ENCODE measurements at places on chromosomes 6 and 20. TPM values are rescaled to one million over a fixed set of nuclear protein-coding genes. Genes with fewer than 3 reads are reported as not detected.
A peak's percentile ranks its signal among the peaks of the same experiment; 100 is the strongest.

Gene RIN2
- total RNA-seq: 43.9 TPM

Gene CBFA2T2
- 8.3 TPM for total RNA-seq

Gene NRN1
- 18.1 TPM for total RNA-seq

Gene BPIFB1
- not detected for total RNA-seq

- DNase-seq: no peak
Measured at GRCh38 chr6:116536216-116536621, 9.3 kb downstream of the TRAPPC3L start.

- DNase-seq: no peak
Measured at GRCh38 chr6:3870528-3870925, 21.4 kb downstream of the FAM50B start.

DNA sequence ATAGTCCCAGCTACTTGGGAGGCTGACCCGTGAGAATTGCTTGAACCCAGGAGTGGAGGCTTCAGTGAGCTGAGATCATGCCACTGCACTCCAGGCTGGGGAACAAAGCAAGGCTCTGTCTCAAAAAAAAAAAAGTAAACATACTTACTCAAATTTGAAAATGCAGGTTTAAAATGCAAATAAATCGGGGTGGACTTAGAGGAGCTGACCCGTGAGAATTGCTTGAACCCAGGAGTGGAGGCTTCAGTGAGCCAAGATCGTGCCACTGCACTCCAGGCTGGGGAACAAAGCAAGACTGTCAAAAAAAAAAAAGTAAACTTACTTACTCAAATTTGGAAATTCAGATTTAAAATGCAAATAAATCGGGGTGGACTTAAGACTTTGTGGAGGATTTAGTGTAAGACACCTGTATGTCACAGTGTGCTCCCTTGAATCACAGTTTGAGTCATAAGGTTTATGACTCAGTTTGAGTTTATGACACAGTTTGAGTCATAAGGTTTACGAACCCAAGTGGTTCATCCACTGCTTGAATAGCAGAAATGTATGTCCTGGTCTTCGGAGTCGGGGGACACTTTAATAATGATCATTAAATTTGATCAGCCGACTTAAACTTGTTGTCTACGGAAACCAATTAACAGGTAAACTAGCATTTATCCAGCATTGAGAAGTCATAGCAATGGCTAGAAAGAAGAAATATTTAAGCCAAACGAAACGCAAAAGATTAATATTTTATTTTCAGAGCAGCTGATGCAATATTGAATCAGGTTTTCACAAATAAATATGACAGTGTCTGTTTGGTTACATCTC, 6.8 kb upstream of the MRPS10 start:
- no peak for DNase-seq

DNA sequence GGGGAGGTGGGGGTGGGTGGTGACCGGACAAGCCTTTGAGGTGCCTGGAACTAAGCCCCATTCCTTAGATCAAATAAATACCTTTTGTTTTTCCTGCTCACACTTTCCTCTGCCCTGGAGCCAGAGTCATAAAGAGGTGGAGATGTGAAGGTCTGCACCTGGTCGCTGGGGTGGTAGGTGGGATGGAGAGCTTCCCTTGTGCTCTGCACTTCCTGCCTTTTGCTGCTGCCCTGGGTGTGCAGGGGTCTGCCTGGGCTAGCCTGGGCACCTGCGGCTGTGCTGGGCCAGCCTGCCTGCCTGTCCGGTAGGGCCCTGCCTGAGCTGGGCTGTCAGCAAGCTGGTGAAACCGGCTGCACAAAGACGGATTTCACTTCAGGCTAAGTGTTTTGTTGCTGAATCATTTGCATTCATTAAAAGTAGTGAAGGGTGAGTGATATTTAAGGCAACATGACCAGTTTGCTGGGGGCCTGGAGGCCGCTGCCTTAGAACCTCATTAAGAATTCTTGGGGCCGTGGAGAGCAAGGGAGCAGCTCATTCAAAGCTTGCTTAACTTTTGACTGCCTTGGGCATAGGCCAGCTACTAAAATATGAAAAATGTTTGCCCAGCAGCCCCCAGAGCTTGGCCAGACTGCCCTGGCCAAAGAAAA, 20.5 kb downstream of the PTK7 start:
- no peak for DNase-seq

DNA sequence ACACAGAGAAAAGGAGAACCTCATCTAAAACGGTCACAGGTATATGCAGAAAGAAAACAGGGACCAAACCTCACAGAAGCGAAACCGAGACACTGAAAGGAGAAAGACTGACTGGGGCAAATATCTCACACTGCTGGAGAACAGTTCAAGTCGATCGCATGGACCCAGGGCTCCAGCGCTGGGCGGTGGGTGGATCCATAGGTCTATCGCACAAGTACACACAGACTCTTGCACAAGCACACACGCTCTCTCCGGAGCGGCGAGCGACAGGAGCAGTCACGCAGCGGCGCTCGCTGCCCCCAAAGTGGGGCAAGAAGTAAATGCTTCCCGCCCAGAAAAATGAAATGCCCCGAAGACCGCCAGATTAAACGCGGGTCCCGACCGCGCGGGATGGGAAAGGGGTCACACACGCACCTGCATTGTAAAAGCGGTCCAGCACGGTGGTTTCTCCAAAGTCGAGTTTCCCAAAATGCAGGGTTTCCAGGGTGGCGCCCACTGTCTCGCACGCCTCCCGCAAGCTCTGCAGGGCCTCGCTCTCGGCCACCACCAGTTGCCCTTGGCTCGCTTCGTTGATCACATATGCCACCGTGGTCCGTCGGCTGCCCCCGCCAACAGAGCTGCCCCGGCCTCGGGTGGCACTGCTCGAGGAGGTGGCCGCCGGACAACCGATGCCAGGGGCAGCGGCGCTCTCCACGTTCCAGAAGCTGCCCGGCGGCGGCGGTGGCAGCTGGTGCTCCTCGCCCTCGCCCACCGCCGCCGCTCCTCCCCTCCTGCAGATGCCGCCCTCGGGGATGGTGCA, 782 bp downstream of the MAP3K5 start:
- peak; percentile 66 for DNase-seq

- no peak for DNase-seq
Measured at GRCh38 chr20:14672066-14672465, 334.7 kb upstream of the FLRT3 start.

DNA sequence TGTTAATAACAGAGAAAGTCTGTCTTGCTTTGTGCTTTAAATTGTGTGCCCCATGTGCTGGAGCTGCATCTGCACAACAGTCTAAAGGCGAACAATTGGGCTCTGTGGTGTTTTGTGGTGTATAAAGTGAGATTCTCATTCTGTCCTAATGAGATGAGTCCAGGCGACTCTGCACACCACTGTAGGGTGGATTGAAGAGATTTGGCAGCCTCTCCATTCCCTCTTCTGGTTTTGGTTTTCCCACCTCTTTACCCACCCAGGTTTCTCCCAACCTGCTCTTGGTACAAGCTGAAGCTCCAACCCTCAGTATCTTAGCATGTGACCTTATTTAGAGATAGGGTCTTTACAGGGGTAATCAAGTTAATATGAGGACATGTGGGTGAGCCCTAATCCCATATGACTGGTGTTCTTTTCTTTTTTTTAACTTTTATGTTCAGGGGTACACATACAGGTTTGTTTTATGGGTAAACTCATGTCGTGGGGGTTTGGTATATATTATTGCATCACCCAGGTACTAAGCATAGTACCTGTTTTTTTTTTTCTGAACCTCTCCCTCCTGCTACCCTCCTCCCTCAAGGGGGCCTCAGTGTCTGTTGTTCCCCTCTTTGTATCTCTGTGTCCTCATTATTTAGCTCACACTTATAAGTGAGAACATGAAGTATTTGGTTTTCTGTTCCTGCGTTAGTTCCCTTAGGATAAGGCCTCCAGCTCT, 217.6 kb upstream of the DTNBP1 start:
- DNase-seq: no peak

DNA sequence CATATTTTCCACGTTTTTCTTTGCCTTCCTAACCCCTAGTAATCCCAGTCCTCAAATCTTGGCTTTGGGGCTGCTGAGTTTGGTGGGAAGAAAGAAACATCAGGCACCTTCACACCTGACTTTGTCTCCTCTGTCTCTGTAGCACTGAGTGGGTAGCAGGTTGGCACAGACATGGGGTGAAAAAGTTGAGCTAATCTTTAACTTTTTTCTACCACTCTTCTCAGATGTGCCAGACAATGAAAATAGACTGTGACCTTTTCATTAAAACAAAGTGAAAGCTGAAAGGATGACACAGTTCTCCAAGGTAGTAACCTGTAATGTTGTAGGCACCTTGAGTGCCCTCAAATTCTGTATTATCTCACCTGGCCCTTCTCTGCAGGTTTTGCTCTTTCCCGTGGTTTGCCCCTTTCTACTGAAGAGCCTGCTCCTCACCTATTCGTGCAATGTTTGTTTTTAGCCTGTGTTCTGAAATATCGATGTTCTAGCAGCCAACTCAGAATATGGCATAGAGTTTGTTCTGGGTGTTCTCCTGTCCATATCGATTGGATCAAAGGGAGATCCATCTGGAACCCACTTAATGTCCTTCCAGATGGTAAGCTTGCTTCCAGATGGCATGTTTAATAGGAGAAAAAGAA, 57.8 kb upstream of the ATXN1 start:
- no peak for DNase-seq

- no peak for DNase-seq
Measured at GRCh38 chr6:23989885-23990533, 136.0 kb upstream of the NRSN1 start.

DNA sequence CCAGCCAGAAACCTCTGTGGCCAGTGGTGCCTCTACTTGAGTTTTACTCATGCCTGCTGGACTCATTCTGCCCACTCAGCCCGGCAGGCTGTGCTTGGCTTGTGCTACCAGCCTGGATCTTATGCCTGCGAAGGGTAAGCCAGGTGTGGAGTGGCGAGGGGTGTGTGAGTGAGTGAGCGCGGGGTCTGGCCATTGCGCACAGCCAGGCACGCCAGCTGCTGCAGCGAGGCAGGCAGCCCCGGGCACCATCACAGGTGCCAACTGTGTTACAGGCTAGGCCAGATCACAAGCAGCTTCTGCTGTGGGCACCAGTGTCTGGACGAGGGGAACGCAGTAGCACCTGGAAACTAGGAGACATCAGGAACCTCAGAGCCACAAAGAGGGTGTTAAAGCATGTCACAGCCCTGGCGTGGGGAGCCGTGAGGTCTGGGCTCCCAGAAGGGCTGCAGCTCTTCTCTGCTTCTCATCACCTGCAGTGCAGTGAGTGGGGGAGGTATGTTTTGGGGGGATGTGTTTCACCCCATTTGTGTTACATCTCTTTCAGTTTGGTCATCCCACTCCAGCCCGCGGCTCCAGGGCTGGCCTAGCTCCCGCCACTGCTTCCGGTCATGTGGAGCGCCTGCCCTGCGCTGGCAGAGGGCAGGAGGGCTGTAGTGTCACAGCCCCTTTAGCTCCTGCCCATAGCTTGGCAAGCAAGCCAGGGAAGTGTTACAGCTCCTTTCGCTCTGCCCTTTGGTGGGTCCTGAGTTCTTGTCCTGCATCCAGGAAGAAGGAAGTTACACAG, 379.7 kb upstream of the IMPG1 start:
- no peak for DNase-seq

GRCh38 chr20:53279735-53280134, 307.6 kb downstream of the TSHZ2 start:
- no peak for DNase-seq

GRCh38 chr20:46205349-46205748, 87.2 kb downstream of the CD40 start:
- no peak for DNase-seq

- DNase-seq: no peak
Measured at GRCh38 chr6:93433592-93433991, 14.2 kb upstream of the EPHA7 start.

DNA sequence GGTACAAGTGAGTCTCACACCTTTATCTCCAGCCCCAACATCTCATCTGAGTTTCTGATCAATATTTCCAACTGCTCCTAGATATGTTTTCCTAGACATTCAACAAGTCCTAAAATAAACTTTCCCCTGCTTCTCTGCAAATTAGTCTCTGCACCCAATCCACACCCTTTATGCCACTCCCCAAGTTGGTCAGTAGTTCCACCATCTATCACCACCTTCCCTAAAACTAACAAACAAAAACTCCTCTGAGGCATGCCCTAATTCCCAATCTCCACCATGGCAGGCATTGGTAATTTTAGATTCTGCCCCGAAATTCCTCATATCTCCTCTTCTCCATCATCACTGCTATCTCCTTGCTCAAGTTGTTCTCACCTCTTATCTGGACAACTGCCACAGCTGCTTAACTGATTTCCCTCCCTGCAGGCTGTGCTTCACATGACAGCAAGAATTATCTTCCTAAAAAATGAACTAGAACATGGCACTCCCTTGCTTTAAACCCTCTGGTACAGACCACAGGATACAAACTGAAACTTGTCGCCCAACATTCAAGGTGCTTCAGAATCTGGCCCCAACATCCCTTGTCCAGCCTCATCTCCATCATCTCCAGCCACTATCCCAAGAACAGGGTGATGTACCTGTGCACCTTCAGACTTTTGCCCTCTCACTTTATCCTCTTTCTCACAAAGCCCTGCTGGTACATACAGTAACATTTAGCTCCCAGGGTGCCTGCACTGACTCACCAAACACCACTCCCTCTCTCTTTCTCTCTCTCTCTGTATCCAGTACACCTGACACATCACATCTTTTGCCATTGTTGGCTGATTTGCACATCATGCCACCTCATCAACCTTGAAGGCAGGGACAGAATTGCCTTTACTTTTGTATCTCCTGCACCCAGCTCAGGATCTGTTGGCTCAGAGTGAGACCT, 55.5 kb downstream of the ZHX3 start:
- no peak for DNase-seq

DNA sequence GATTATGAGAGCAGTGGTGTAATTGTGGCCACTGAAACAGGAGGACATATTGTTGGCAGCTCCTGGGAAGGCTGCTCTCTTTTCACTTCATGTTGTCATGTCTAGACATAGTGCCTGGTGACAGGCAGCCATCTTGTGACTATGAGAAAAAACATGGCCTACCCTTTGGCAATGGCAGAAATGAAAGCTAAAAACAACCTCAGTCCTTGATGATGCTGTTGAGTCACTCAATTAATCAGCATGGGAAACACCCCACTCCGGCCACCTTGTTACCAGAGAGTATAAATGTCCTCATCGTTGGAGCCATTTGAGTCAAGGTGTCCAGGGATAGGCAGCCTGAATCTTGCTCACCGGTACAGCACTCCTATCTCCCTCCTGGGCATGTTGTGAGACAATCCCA, 31.2 kb upstream of the HMGA1 start:
- DNase-seq: no peak

- DNase-seq: no peak
Measured at GRCh38 chr6:71619836-71620235, 266.5 kb upstream of the RIMS1 start.

Measured in left cardiac atrium (tissue), 4 donors.